Stimulated activated CD8-positive, alpha-beta memory T cell treated with anti-CD3 and anti-CD28 coated beads, Interleukin-12 subunit alpha, Interleukin-12 subunit beta, amount 100 ng/mL, for 4 hours (primary cell): ENCODE measurements at places on chromosomes 5 and 9.
A peak's percentile ranks its signal among the peaks of the same experiment; 100 is the strongest.

DNA sequence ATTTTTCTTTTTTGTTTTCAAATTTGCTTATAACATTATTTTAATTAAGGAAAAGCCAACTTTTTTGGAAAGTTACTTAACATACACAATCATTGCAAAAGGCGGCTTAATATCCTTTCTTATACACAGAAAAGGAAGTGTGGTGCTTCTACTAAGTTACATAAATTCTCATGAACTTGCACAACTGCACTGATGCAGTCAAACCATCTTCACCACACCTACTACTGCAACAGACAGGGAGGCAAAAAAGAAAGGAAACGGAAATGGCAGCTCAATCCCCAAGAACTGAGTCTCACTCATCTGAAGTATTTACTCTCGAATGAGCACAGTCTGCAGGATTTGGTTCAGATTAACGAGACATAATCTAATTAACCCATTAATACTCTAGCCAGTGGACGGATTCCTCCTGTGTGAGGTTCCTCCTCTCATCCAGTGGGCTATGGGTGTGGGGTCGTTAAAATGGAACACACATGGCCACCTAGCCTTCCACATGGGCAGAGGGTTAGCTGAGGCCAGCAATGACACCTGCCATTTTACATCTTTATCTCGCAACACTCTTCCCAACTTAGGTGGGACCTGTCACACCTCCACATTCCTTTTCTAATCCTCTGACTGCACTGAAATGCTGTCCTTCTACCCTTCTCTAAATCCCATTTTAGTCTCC lies 30.0 kb downstream of the GOLM1 start:
- DNase-seq, result no peak

DNA sequence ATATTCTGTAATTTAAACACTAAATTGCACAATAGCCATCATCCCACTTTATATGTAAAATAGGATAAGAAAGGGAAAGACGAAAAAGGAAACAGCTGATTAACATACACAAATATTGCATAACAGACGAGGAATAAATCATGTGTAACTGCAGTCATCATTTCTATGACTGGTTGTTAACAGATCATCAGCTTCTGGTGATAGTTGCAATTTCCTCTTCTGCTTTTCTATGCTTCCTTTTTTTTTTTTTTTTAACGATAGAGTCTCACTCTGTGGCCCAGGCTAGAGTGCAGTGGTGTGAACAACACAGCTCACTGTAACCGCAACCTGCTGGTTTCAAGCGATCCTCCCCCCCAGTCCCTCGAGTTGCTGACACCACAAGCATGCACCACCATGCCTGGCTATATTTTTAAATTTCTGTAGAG lies 22.5 kb upstream of the JAKMIP2 start:
- peak; percentile 21 for DNase-seq

GRCh38 chr5:54224103-54224826 lies 86.1 kb downstream of the ARL15 start:
- DNase-seq, result no peak

- no peak for DNase-seq
These were observed 34.5 kb downstream of the BRINP1 start for GRCh38 chr9:119334745-119335144.

GRCh38 chr9:77748214-77748772 lies 100.2 kb upstream of the GNA14 start:
- no peak for DNase-seq

DNA sequence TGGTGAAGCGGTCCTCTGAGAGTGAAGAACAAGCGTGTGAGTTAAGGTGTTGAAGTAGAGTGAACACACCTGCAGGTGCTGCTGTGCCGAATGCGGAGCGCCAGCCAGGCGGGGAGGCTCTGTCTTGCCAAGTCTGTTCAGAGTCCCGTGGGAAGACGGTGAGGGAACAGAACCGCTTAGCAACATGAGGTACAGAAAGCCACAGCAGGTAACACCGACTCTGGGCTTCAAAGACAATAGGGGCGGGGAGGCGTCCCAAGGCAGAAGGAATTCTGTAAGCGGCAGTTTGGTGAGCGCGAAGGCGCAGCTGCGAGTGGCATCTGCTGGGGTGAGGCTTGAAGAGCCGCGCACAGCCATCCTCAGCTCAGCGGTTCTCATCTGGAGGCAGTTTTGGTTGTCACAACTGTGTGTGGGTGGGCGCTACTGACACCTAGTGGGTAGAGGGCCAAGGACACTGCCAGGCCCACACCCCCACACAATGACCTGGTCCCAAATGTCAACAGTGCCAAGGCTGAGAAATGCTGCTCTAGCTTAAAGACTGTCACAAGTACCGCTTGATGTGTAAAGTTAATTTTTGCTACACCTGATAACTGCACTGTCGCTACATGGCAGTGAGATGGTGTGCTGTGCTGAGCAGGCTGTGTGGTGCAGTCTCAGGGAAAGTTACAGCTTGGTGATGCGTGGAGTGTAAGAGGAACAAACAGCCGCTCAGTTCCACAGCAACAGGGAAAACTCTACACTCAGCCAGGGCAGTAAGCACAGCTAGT lies 67.4 kb upstream of the TBC1D9B start:
- DNase-seq, result no peak

DNA sequence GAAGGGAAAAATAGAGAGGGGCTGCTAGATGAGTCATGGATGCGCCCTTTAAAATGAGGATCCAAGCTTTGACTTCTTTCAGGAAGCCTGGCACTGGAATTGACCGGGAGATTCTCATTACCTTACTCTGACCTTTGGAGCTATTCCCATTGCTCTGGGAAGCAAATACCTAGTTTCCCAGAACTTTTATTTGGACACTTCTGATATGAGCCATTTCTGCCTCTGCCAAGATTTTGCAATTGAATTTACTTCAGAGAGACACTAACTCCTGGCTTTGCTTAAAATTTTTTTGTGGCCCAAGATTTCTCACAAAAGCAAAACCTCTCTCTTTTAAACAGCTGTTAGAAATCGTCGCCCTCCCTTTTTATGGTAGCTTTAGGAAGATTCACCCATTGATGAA lies 15.7 kb upstream of the AGXT2 start:
- no peak for DNase-seq

DNA sequence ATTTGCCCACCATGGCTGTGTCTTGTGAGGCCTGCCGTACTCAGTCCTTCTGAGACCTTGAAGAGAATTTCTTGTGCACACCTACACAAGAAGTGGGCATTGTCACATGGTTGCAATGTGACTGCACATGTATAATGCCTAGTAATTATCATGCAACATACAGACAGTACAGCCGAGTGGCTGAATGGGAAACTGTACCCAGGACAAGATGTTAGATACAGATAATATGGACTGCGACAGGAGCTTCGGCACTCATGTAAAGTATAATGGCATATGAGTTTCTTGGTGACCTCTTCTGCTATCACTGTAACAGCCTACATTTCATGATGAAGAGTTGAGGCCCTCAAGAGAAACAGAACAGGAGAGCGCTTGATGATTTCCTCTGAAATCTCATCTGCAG lies 4.8 kb upstream of the PRKACG start:
- no peak for DNase-seq

DNA sequence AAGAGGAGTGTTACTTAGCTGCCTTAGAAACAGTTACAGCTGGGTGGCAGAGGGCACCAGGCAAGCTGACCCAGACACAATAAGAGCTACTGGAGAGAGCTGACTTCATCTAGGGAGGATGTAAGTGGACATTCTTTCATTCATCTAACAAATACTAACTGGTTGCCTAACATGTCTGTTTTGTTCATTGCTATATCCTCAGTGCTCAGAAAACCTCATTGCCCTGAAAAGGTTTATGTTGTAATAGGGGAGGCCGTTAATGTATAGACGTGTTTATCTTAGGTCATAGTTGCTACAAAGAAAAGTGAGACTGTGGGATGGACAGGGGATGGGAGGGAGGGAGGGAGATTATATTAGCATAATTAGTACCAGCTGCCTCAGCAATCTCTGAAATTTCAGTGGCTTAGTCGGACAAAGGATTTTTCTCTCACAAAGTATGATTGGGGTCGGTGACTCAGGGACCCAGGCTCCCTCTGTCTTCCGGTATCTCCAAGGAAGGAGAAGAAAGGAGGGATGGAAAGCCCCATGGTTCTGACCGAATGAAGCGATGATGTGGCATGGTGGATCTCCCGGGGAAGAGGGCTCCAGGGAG lies 2.6 kb upstream of the SNX18 start:
- DNase-seq, result no peak

DNA sequence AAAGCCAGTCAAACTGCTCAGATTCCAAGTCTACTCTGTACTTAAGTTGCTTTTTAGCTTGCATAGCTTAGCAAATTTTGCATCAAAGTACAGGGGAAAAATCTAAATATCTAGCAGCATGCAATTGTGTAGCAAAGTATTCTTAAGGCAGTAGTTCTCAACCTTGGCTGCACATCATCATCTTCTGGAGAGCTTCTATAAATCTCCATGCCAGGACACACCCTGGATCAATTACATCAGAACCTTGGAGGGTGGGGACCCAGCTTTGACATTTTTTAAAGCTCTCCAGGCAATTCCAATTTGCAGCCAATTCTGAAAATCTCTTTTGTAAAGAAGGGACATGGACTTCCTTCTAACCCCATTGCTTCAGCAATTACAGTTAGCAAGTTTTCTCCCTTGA lies 187.5 kb downstream of the SNCAIP start:
- DNase-seq, result no peak

GRCh38 chr9:126471084-126471624 lies 142.6 kb upstream of the LMX1B start:
- peak; percentile 58 for DNase-seq
